Common myeloid progenitor, CD34-positive (primary cell): ENCODE measurements at places on chromosomes 1 and 21.

GRCh38 chr1:159081626-159082025 lies 5.1 kb upstream of the AIM2 start:
- DNase-seq: no peak

- no peak for DNase-seq
Measured at GRCh38 chr1:31976401-31976800, 37.3 kb upstream of the KHDRBS1 start.

GRCh38 chr1:29849991-29850757 lies 613.9 kb downstream of the PTPRU start:
- DNase-seq: no peak

DNA sequence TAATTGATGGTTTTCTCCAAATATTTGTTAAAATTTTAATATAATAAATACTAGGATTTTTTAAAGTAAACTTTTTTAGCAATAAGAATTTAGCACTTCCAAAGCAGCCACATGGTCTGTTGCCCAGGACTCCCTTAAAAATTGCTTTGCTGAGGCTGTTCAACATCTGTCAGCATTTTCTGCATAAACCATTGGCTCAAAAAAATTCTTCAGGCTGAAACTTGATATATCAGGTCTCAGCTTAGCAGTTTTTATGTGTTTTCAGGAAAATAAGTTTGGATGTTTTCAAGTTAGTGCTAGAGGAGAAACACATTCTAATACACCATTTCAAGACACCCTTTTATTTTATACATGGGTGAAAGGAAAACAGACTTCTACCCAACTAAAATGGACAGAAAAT lies 69.1 kb upstream of the C1orf105 start:
- no peak for DNase-seq

- DNase-seq: peak; percentile 85
Measured at GRCh38 chr1:201597551-201598230, 58.8 kb downstream of the NAV1 start.

DNA sequence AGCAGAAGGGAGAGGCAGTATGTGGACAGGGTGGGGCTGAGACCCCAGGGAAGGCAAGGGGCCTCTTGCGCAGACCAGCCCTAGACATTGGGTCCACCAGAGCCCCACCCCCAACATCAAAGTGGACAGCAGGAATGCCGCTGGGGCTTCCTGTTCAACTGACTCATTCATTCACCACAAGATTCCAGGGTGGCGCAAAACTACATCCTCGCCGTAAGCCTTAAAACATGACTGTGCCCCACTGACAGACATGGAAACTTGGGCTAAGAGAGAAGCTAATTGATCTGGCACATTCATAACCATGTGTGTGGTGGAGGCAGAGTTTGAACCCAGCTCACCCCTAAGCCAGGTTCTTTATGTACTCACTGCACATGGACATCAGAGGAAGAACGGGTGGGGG lies 14.0 kb downstream of the COL16A1 start:
- DNase-seq: no peak

DNA sequence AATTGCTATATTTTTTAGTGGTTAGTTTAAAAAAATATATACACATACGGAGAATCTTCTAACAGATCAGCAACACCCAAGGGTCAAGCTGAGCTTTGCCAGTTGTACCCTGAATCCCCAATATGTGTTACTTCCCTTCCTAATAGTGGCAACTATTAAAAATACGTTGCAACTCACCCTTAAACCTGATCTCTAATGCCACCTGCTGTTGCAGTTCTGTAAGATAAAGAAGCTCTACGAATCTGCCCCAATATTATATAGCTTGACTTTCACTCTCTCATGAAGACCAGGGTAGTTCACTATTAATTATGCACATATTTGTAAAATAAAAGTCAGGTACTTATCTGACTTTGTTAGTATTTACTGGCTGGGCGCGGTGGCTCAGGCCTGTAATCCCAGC lies 58.4 kb downstream of the ASH1L start:
- peak; percentile 74 for DNase-seq

GRCh38 chr1:57747818-57748217 lies 324.0 kb upstream of the DAB1 start:
- DNase-seq: no peak

GRCh38 chr1:247118946-247119446 lies 14.8 kb upstream of the ZNF669 start:
- peak; percentile 76 for DNase-seq

GRCh38 chr1:29669912-29670311 lies 433.6 kb downstream of the PTPRU start:
- DNase-seq: no peak

DNA sequence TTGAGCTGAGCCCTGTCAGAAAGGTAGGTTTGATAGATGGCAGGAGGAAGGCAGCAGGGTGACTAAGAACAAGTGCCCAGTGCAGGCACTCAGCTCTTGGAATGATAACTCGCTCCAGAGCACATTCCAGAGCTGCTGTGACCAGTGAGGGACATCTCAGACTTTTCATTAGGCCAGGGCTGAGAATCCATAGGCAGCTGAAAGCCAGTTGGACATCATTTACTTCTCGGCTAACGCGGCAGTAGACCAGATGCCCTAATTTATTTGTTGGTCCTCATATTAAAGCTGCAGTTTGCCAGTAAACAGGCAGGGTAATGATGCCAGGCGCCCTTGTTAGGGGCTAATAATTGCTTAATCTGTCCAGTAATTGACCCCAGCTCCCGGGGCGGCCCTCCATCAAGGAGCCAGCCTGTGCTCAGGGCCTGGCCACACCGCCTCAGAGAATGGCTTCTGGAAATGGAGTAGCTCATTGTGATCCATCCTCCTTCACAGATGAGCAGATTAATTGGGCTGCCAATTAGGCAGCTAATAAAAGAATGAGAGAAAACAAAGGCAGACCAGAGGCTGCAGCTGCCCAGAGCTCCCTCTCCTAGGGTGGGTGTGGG lies 122.0 kb downstream of the BEND5 start:
- DNase-seq: no peak

DNA sequence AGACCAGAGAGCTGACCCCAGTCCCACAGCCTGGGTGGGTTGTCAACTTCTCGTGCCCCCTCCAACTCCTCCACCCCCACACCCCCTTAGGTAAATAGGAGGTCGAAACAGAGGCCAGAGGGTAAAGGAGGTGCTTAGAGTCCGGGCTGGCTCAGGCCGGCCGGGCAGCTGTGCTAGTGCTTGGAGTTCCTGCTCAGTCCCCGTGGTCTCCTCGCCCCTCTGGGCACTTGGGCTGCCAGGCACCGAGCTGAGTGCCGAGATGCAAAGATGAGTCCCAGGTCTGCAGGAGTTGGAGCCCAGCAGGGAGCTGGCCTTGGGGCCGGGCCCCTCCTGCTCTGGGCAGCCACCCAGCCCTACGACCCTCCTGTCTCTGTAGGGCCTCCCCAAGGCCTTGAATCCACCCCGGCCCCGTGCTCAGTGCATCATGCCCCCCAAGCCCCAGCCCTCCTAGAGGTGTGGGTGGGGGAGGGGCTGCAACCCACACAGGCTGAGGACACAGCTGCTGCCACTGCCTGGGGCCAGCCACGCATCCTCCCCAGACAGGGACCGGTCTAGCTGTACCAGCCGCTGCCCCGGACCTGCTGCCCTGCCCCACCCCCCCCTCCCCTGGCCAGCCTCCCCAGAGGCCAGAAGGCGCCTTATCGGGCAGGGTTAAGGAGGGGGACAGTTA lies 1.9 kb downstream of the SMIM1 start:
- no peak for DNase-seq

DNA sequence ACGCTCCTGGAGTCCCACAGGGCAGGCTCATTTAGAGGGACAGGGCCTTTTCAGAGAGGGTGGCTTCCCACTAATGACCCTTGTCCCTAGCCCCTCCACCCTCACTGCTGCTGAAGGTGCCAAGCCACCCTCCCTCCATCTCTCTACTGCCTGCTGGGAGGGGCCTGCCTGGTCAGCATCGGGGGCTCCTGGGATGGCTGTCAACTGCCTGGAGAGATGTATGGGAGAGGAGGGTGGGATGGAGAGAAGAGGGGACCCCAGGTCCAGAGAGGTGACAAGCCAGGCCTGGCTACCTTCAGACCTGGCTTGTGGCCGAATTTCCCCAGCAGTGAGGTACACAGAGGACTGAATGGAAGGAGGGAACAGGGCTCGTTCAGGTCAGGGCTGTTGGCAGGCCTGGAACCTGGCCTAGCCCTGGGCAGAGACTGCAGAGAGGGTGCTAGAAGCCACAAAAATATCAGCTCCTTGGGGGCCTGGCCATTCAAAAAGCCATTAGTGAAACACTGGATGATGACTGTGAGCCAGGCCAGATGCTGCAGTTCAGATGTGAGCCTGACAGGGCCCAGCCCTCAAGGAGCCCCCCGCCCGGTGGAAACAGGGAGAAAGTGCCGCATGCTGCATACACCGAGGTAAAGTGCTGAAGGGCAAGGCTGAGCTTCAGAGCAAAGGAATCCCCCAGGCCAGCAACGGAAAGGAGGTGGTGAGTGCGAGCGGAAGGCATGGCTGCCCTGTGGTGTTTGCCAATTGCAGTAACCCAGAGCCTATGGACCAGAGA lies 20.0 kb downstream of the MMEL1 start:
- no peak for DNase-seq

DNA sequence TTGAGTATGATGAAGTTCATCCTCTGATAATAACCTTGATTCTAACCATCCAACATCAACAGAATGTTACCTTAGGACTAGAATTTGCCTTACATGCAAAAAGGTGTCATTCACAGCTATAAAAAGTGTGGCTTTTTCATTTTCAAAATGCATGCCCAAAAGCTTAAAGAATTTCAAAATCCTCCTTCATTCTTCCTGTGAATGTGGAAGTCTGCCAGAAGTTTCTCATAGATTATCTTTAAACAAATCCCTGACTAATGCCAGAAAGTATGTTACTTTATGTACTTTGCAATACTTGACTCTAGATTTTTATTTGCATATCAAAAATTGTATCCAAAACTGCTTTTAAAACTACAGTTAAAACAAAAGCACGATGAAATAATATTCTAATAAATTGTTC lies 270.6 kb upstream of the ZRANB2 start:
- DNase-seq: no peak

DNA sequence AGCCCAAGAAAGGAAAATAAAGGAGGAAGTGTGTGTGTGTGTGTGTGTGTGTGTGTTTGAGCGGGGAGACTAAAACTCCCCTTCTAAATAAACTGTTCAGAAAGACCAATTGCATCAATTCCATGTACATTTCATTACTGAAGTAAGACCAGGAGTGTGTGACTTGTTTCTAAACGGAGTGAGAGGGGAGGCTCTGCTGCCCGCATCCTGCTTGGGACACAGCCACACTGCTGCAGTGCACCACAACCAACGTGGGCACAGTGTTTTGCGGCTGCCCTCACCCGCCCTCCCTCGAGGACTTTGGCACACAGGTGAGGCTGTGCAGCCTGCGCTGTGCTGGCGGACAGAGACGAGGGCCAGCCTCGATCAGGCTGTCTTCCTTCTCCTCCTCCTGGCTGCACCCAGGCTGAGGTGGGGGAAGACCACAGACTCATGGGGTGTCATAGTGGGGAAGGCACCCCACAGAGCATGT lies 31.0 kb upstream of the H6PD start:
- peak; percentile 50 for DNase-seq

DNA sequence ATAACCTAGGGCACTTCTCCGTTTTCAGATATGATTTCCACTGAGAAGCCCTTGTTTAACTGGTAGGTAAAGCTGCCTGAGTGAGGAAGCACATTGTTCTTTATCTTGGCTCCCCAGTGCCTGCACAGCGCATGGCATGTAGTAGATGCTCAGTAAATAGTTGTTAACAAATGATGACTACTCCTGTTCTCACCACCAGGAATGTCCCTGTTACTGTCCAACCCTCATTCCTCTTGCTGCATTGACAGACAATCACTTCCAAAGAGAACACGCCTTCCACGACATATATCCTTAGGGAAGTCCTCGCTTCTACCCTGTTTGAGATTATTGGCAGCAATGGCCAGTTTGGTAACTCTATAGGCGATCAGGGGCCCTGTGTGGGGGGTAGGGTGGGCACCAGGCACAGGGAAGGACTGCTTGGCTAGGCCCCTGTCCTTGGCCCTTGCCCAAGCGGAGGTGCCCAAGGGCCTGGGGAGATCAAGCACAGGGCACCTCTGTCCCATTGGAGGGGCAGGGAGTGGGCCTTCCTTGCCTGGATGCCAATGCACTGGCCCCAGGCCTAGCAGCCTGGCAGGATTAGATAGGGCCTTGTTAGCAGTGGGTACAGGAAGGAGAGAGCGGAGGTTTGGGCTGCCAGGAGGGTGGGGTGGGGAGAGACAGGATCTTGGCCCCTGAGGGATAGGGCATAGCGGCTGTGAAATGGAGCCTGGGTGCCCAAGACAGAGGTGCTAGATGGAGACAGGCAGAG lies 10.2 kb downstream of the NES start:
- DNase-seq: no peak

DNA sequence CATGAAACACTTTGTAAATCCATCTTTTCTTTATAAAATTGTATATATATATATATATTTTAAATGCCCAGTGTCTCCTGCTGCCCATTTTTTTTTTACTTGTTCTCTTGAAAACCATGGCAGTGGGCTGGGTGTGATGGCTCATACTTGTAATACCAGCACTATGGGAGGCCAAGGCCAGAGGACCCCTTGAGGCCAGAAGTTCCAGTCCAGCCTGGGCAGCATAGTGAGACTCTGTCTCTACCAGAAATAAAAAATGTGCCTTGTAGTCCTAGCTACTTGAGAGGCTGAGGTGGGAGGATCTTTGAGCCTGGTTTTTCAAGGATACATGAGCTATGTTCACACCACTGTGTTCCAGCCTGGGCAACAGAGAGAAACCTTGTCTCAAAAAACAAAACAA lies 62.2 kb downstream of the HS2ST1 start:
- DNase-seq: no peak

DNA sequence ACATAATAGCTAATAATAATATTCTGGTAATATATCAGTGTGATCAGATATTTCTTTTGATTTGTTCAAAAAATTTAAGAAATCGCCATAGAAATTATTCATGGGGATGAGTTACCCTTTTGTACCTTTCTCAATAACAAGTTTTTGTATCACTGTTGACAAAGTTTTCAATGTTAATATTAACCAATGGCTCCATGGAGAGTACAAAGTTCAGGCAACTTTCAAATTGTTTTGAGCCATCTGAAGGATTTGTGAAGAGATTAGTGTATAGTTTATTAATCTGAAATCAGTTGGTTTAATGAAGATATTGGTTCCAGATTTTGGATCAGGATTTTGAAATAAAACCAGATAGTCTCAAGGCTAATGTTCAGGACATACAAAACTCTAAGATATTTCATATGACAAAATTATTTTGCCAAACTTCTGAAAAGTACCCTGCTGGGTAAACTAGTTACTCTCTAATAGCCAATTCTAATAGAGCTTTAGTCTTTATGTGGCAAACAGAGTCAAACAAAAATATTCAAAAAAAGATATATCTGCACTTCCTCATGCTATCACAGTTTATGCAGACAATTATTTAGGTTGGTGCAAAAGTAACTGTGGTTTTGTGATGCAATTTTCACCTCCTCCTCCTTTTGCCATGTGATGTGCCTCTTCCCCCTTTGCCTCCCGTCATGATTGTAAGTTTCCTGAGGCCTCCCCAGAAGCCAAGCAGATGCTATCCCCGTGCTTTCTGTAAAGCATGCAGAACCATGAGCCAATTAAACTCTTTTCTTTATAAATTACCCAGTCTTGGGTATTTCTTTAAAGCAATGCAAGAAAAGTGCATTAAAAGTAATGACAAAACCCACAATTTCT lies 1105.0 kb downstream of the PLA2G4A start:
- DNase-seq: no peak
